Stimulated activated CD4-positive, alpha-beta T cell treated with anti-CD3 and anti-CD28 coated beads, Interleukin-4, amount 100 ng/mL, for 4 hours (primary cell): ENCODE measurements at places on chromosomes 16 and 17.
A peak's percentile ranks its signal among the peaks of the same experiment; 100 is the strongest.

DNA sequence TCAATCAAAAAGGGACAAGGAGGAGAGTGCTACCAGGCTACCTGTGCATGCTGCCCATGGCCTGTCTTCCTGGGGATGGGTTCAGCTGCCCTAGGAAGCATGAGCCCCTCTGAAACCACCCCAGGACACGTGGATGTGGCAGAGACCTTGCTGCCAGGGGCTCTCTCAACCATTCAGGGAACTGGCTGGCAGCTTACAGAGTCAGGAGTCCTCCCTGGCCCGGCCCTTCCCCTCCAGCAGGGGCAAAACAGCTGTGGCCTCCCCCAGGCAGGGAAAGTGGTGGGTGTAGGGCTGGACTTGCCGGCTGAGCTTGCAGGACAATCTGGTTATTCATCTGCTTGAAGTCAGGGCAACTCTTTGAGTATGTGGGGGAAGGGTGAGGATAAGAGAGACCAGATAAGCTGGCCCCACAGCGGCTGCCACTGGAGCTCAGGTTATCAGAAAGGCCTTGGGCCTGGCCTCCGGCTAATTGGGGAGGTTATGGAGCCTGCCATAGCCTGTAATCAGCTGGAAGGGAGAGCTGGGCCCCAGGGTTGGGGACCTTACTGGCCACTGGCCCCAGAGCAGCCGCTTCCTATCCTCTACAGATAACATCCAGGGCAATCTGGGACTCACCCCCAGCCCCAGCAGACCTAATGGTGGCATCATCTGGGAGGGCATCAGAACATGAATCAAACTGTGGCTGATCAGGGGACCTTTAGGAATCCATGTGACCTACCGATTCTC lies 5.6 kb upstream of the TBX2 start:
- no peak for DNase-seq

- no peak for DNase-seq
These were observed 19.7 kb upstream of the MEIOC start for GRCh38 chr17:44636562-44636961.

DNA sequence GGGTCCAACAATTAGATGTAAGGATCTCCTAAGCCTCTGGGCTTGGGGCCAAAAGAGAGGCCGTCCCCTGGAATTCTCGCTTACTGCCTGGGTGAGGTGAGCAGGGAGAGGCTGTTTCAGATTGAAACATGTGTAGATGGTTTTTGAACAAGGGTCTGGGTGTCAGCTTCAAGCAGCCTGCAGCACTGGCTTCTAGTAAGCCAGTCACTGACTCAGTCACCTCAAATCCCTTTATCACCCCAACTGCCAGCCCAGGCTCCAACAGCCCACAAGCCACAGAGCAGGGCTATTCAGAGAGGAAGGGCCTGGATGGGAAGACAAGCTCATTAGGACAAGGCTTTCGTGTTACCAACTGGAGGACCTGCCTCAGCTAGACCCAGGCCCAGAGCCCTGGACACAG lies 180.2 kb downstream of the CCT6B start:
- DNase-seq = no peak

- no peak for DNase-seq
These were observed 19.3 kb downstream of the TMEM11 start for GRCh38 chr17:21194703-21195102.

DNA sequence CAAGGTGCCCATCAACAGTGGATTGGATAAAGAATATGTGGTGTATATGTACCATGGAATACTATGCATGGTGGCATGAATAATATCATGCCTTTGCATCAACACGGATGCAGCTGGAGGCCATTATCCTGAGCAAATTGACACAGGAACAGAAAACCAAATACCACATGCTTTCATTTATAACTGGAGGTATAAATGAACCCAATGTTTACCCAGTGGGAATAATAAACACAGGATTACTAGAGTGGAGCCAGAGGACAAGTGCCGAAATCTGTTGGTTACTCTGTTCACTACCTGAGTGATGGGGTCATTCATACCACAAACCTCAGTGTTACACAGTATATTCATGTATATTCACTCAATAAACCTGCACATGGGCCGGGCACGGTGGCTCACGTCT lies 125.2 kb downstream of the CDH11 start:
- DNase-seq = no peak

- DNase-seq = no peak
These were observed 69.7 kb downstream of the TANC2 start for GRCh38 chr17:63035695-63036094.

DNA sequence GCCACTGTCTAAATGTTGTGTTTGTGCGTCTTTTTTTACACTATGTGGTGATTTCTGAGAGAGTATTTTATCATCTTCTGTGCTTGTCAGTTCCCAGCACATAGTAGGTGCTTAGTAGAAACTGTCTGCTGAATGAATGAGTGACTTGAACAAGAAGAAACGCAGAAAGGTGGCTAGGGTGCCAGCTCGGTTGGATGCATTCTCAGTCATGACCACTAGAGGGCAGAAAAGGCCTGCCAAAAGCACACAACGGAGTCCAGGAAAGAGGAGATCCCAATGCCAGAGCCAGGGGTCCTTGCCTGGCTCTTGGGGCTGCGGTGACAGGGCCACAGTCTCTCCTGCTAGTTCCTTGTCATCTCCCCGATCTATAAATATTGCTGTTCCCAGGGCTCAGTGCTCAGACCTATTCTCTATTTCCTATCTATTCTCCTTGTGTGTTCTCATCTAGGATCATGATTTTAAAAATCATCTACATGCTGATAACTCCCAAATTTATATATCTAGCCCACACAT lies 57.3 kb upstream of the CCL1 start:
- DNase-seq = peak; percentile 49

DNA sequence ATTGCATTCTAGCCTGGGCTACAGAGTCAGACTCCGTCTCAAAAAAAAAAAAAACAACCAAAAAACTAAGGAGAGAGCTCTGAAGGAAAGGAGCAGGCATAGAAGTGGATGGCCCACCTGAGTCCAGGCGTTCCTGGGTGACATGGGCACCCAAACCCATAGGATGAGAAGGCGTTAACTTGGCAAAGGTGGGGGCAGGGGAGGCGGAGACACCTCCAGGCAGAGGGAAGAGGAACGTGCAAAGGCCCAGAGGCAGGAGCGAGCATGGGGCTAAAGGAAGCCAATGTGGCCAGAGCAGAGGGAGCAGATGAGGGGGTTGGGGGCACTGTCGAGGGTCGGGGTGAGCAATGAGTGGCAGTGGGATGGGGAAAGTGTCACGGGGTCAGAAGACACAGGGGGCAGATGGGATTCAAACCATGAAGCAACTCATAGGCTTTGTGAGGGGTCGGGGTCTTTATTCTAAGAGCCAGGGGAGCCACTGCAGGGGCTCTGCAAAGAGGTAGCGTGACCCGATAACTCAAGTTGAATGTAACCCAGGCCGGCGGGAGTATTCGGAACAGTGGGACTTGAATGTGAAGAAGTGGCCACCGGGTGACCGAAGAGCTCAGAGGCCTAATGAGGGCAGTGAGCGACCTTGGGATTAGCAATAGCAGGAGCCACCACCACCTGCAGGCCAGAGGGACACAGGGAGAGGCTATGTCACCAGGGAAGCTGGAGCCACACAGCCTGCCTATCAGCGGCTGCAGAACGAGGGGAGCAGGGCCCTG lies 11.8 kb downstream of the TTYH2 start:
- no peak for DNase-seq

DNA sequence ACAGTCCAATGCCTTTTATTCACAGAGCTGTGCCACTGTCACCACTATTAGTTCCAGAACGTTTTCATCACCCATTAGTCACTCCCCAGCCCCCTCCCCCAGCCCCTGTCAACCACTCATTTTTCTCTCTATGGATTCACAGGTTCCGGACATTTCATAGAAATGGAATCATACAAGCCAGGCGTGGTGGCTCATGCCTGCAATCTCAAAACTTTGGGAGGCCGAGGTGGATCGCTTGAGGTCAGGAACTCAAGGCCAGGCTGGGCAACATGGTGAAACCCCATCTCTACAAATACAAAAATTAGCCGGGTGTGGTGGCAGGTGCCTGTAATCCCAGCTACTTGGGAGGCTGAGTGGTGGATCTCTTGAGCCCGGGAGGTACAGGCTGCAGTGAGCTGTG lies 759 bp upstream of the PAM16 start:
- no peak for DNase-seq

GRCh38 chr16:50326835-50327465 lies 41.8 kb downstream of the BRD7 start:
- DNase-seq = peak; percentile 40

GRCh38 chr16:6861815-6862477 lies 470.7 kb upstream of the RBFOX1 start:
- no peak for DNase-seq

DNA sequence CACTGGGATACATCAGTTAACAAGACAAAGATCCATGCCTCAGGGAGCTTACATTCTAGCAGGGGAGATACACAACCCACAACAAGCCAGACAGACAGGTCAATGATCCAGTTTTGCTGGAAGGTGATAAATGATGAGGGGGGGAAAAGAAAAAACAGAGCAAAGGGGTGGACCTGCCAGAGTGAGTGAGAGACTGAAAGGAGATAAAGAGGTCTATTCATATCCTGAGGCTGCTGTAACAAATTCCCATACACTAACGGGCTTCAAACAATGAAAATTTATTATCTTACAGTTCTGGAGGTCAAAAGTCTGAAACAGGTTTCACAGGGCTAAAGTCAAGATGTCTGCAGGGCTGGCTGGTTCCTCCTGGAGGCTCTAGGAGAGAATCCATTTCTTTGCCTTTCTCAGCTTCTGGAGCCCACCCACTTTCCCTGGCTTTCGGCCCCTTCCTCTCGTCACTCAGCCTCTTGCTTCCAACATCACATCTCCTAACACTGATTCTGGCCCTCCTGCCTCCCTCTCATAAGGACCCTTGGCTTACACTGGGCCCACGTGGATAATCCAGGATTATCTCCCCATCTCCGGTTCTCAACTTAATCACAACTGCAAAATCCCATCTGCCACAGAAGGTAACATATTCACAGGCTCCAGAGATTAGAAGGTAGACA lies 81.5 kb downstream of the GAS7 start:
- no peak for DNase-seq

- DNase-seq = no peak
These were observed 9.2 kb upstream of the SERPINF1 start for GRCh38 chr17:1752425-1753262.

GRCh38 chr16:67463059-67463458 lies 17.9 kb downstream of the ATP6V0D1 start:
- DNase-seq = no peak

DNA sequence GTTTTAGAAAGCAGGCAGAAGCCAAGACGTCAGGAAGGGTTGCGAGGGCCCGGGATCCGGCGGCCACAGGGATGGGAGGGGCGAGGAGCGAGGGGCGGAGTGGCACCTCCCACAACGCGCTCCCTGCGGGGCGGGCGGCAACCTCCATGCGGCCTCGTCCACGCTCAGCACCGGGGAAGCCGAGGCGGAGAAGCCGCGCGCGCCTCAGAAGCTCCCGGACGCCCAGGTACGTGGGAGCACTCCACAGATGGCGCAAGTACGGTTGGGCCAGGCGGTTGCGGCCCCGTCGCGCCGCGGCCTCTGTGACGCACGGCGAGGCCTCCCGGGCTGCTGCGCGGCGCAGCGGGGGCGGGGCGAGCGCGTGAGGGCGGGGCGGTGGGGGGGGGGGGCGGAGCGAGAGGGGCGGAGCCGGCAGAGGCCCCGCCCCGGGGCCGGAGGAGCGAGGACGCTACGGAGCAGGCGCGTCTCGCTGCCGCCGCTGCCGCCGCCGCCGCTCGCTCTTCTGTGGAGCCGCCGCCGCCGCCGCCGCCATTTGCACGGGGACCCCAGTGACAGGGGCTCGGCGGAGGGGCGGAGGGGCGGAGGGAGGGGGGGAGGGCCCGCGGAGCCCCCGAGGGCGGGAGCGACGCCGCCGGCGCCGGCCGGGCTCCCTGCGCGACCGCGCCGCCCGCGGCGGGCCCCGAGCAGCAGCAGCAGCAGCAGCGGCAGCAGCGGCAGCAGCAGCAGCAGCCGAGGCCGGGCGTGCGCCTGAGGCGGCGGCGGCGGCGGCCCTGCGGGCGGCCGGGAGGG lies at the start of gene TENT4B:
TENT4B (plus strand) TSS at position 500 of the 789 bp plus-strand sequence. CDS start 316 bp downstream, outside the sequence.
- peak; percentile 84 for DNase-seq

DNA sequence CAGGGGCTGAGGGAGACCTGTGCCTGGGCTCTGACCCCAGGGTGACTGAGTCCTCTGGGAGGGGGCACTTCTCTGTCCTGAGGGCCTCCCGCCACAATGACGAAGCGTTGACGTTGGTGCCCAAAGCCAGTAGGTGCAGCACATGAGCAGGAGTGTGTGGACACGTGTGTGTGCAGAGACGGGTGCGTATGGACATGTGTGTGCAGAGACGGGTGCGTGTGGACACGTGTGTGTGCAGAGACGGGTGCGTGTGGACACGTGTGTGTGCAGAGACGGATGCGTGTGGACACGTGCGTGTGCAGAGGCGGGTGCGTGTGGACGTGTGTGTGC lies 726 bp upstream of the CD7 start:
- no peak for DNase-seq

DNA sequence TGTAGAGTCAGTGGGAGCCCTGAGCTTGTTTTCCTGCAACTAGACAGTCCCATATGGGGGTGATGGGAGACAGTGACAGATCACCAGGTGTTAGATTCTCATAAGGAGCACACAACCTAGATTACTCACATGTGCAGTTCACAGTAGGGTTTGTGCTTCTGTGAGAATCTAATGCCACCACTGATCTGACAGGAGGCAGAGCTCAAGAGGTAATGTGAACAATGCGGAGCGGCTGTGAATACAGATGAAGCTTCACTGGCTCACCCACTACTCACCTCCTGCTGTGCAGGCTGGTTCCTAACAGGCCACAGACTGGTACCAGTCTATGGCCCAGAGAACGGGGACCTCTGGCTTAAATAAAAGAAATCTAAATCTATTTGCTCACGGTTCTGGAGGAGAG lies 10.2 kb upstream of the HSD17B2 start:
- no peak for DNase-seq

GRCh38 chr17:15883617-15884111 lies 61.3 kb upstream of the ADORA2B start:
- DNase-seq = no peak

- no peak for DNase-seq
These were observed 349.2 kb upstream of the SALL1 start for GRCh38 chr16:51500306-51500705.

GRCh38 chr17:81999587-81999975 lies 22.2 kb downstream of the ASPSCR1 start:
- DNase-seq = no peak

- no peak for DNase-seq
These were observed 1.9 kb upstream of the LCMT1 start for GRCh38 chr16:25109643-25110042.

- no peak for DNase-seq
These were observed 2.8 kb downstream of the RAPGEFL1 start for GRCh38 chr17:40179923-40180659.

- no peak for DNase-seq
These were observed 11.9 kb downstream of the TBX2 start for GRCh38 chr17:61411261-61412142.
